Hepatocyte (in vitro differentiated cells): ENCODE measurements at places on chromosomes 16 and 17. TPM values are rescaled to one million over a fixed set of nuclear protein-coding genes. Genes with fewer than 3 reads are reported as not detected.

DNA sequence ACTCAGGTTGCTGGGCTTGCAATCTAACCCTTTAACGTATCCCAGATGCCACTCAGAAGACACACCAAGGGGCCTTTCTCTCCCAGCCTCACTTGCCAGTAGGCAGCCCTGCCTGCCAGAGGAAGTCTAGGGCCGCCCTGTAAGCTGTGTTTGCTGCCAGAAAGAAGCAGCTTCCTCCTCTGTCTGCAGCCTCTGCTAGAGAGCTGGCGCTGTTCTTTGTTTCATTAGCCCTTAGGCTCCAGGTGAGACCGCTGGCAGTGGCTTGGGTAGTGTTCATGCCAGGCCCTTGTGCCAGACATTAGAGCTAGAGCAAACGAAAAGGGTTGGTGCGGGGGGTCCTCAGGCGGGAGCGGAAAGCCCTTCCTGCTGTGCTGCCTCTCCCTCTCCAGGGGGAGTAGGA, 8.9 kb downstream of the CTRL start:
- H3K4me3 ChIP-seq: no peak overlapping the region
- H3K36me3 ChIP-seq: no peaks in the 10 kb centered on the region
- peaks cover under 1% of the 10 kb centered on the region for H3K4me1 ChIP-seq
- no peak for DNase-seq
- H3K27me3 ChIP-seq: no peaks in the 10 kb centered on the region

Gene PRR35
- not detected in 2 replicates for total RNA-seq

- H3K36me3 ChIP-seq: no peaks in the 10 kb centered on the region
- DNase-seq: no peak
- H3K27ac ChIP-seq: no peak overlapping the region
- no peaks in the 10 kb centered on the region for H3K4me1 ChIP-seq
- H3K27me3 ChIP-seq: no peaks in the 10 kb centered on the region
Observed at GRCh38 chr16:67386861-67387455, 6.3 kb downstream of the TPPP3 start.

- H3K4me3 ChIP-seq: no peak overlapping the region
- H3K27me3 ChIP-seq: no peaks in the 10 kb centered on the region
- H3K27ac ChIP-seq: no peak overlapping the region
- DNase-seq: no peak
- no peaks in the 10 kb centered on the region for H3K4me1 ChIP-seq
Observed at GRCh38 chr17:17156511-17156910, 49.6 kb downstream of the PLD6 start.

DNA sequence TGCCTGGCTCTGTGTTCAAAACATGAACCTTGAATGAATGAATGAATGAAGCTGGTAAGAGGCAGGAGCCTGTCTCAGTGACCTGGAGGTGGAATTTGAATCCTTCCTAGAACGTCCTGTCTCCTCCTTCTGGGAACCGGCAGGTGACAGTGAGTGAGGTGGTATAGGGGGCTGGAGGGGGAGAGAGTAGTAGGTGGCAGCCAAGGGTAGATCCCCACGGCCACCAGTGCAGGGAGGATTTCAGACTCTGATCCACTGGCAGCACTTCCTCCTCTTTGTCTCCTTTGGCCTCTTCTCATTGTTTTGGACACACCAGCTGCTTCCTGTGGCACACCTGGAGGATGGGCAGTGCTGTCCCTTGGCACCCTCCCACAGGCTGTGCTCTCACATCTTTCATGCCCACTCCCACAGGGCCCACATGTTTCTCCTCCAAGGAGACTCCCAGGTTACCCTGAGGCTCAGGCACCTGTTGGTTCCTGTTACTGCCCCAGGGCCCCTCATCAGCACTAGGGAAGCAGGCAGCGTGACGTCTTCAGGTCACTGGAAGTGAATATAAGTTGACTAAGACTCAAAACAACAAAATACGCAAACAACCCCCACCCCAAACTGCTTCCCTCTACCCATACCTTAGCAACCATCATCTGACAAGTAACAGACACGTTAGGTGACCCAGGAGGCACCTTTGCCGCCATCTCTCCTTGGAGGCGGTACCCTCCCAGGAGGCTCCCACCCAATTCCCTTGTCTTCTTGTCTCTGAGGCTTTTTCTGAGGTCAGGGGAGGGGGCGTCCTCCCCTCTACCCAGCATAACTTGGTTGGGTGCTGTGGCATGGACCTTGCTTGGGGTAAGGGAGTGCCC, 84.6 kb downstream of the N4BP1 start:
- H3K4me3 ChIP-seq: no peak overlapping the region
- DNase-seq: no peak
- H3K27ac ChIP-seq: peak overlapping the region; percentile 72
- H3K36me3 ChIP-seq: no peaks in the 10 kb centered on the region
- no peaks in the 10 kb centered on the region for H3K27me3 ChIP-seq

DNA sequence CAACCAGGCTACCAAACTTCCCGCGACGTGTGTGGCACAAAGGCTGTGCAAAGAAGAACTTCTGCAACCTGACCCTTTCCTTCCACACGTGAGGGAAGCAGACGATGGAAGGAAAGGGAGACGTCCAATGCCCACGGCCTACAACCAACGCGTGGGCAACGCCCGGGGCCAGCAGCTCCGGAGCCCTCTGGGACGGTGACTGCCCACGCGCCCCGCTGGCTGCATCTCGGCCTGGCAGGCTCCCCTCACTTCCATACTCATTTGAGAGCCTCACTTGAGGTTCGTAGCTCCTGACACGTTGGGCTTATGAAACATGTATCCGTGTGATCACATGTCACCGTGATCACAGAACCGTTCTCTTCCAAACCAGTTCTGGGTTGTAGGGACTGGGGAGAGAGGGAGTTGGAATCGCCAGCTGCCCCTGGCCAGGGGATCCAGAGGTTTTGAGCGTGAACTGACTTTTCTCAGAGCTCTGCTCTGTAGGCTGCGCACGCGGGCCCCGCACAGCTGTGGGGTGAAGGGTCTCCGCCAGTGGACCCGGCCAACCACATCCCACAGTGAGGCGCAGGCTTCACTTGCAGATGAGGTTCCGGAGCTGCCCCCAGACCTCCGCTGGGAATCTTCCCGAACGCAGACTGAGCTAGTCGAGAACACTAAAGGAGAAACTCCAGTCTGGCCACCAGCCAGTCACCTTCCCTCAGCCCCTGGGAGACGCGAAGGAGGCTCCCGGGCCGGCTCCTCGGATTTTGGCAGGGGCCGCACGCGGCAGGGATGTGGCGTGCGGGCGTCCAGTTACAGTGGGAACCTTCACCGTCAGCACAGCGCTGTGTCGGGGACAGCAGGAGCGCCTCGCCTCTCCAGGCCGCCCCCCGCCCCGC, 1.0 kb downstream of the LMF1 start:
- H3K4me1 ChIP-seq: peaks cover 23% of the 10 kb centered on the region
- peak overlapping the region; percentile 91 for H3K27ac ChIP-seq
- H3K4me3 ChIP-seq: peak overlapping the region; percentile 47
- no peaks in the 10 kb centered on the region for H3K27me3 ChIP-seq

- H3K27ac ChIP-seq: no peak overlapping the region
- H3K27me3 ChIP-seq: no peaks in the 10 kb centered on the region
- DNase-seq: no peak
- no peak overlapping the region for H3K4me3 ChIP-seq
Observed at GRCh38 chr16:23160574-23160973, 11.3 kb upstream of the USP31 start.

GRCh38 chr16:72430121-72430520, 258.2 kb upstream of the PMFBP1 start:
- H3K36me3 ChIP-seq: no peaks in the 10 kb centered on the region
- no peak overlapping the region for H3K27ac ChIP-seq
- H3K27me3 ChIP-seq: no peaks in the 10 kb centered on the region

- no peaks in the 10 kb centered on the region for H3K36me3 ChIP-seq
- H3K4me1 ChIP-seq: no peaks in the 10 kb centered on the region
- H3K4me3 ChIP-seq: no peak overlapping the region
- DNase-seq: no peak
- H3K27ac ChIP-seq: no peak overlapping the region
Observed at GRCh38 chr16:12296991-12297390, 320.5 kb downstream of the SNX29 start.

Gene NUPR1
- total RNA-seq: 18.0 and 18.3 TPM in 2 replicates

Gene TOX3
- 9.4 and 11.8 TPM in 2 replicates for total RNA-seq

DNA sequence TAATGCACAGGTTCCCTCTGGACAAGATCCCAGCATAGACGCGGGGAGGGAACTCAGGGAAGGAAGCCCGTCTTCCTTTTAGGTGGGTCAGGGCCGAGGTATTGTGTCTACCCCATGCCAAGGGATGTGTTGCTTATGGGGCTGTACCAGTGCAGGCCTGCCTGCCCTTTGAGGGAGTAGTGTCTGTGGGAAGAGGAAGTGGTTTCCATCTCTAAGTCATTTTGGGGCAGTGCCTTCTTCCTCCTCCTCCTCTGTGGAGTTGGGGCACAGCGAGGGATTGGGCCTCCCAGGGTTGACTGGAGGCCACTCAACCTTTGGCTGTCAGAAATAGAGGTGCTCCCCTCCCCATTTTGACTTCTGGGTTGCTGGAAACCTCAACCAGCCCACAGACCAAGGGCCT, 26.5 kb downstream of the GJD3 start:
- peaks cover 44% of the 10 kb centered on the region for H3K4me1 ChIP-seq
- DNase-seq: no peak
- no peak overlapping the region for H3K4me3 ChIP-seq
- H3K36me3 ChIP-seq: no peaks in the 10 kb centered on the region
- H3K27me3 ChIP-seq: no peaks in the 10 kb centered on the region

GRCh38 chr16:62853887-62854286, 817.6 kb upstream of the CDH8 start:
- no peak for DNase-seq
- H3K4me1 ChIP-seq: no peaks in the 10 kb centered on the region
- H3K4me3 ChIP-seq: no peak overlapping the region
- no peaks in the 10 kb centered on the region for H3K27me3 ChIP-seq
- no peaks in the 10 kb centered on the region for H3K36me3 ChIP-seq
- H3K27ac ChIP-seq: no peak overlapping the region

Gene SPNS3
- total RNA-seq: 0.17 and 0.20 TPM in 2 replicates

DNA sequence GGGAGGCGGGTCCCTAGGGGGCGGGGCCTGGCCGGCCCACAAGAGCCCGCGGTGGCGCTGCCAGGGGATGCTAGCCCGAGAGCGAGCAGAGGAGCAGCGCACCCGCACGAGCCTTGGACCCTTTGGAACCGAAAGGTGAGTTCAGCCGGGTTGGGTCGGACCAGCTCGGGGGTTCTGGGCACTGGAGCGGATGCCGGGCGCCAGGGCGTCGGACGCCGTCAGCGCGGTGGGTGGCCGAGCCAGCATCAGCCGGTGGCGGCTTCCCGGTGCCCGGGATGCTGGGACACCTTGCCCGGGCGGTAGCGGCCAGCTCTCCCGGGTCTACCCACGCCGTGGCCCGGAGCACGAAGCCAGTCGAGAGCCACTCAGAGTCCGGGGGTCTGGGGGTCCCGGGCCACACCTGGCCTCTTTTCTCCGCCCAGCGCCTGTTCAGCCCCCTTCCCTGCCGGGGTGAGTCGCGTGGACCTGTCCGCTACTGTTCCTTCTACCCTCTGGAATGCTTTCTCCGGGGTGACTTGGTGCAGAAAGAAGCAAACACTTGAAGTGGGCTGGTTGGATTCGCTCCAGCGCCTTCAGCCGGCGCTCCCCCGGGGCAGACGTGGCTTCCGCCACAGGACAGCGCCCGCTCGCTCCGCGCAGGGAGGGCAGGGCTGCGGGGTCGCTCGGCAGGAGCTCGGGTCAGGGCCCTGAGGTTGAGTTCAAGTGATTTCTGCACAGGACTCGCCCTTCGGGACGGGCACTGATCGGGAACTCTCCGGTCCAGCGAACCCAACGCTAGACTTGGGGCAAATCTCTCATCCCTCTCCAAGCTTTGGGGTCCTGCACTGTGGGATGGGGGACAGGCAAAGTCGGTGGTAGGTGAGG, at the start of gene SCNN1G:
SCNN1G (plus strand) TSS at position 67 of the 864 bp plus-strand sequence. CDS start 3,527 bp downstream, outside the sequence.
- no peaks in the 10 kb centered on the region for H3K36me3 ChIP-seq
- H3K27ac ChIP-seq: no peak within 1 kb of the TSS
- H3K4me1 ChIP-seq: peaks cover 8% of the 10 kb centered on the region
- peak; percentile 16 for DNase-seq

DNA sequence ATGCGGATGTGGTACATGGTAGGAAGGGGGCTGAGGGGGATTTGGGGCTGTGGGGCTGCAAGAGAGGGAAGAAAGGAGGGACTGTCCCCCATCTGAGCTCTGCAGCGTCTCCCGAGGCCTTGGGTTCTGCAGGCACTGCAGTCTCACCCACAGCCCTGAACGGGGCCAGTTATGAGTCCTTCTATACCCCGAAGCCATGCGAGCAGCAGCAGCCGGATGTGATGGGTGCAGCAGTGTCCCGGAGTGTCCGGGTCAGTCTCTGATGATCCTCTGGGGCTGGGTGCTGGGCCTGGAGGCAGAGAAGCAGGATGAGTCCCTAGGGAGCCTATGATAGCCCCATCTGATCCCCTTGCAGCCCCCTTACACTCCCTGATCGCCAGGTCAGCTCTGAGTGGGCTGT, 41.5 kb downstream of the CPNE2 start:
- no peak for DNase-seq
- no peaks in the 10 kb centered on the region for H3K4me1 ChIP-seq
- H3K27me3 ChIP-seq: no peaks in the 10 kb centered on the region
- no peak overlapping the region for H3K27ac ChIP-seq

DNA sequence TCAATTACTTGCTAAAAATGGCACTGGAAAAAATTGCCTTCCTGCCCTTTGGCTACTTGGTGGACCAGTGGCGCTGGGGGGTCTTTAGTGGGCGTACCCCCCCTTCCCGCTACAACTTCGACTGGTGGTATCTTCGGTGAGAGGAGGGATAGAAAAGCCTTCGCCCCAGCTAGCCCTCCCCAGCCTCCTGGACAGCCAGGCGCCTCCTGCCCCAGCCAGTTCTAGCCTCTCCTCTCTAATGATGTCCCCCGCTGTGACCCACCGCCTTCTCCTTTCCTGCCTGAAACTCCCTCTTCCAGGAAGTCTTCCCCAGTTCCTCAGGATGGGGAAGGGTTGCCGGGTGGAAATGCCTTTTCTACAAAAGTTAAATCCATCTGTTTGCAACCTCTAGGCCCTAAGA, 6.2 kb downstream of the ACE start:
- H3K36me3 ChIP-seq: no peaks in the 10 kb centered on the region
- no peak for DNase-seq
- H3K27me3 ChIP-seq: peaks cover 6% of the 10 kb centered on the region
- H3K27ac ChIP-seq: no peak overlapping the region
- peaks cover 4% of the 10 kb centered on the region for H3K4me1 ChIP-seq

GRCh38 chr16:55048745-55049144, 118.1 kb downstream of the IRX5 start:
- peaks cover 3% of the 10 kb centered on the region for H3K27me3 ChIP-seq
- no peaks in the 10 kb centered on the region for H3K36me3 ChIP-seq
- H3K4me3 ChIP-seq: no peak overlapping the region
- H3K27ac ChIP-seq: no peak overlapping the region
- no peak for DNase-seq
- no peaks in the 10 kb centered on the region for H3K4me1 ChIP-seq

Gene ENDOV
- total RNA-seq: 14.0 and 21.2 TPM in 2 replicates

Gene RAB37
- total RNA-seq: 5.9 and 6.1 TPM in 2 replicates

DNA sequence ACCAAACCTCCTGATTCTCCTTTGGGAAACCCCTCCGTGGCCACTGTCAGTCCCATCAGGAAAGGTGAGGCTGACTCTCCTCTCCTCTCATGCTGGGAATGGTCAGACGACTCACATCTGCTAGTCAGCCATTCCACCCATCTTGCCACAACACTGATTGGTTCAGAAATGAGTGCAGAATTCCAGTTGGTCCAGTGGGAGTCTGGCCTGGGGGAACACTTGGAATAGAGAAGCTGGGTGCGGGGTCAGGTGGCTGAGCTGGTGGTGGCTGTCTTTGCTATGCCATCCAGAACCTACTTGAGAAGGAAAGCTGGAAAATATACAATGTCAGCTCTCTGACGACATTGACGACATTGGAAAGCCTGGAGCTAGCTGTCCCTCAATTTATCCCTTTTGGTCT, 23.6 kb upstream of the PLLP start:
- H3K4me1 ChIP-seq: peaks cover 12% of the 10 kb centered on the region
- no peak for DNase-seq
- H3K27me3 ChIP-seq: no peaks in the 10 kb centered on the region
- H3K27ac ChIP-seq: no peak overlapping the region
